Naive thymus-derived CD4-positive, alpha-beta T cell (primary cell): ENCODE measurements at places on chromosomes 3 and 15. TPM values are rescaled to one million over a fixed set of nuclear protein-coding genes. Genes with fewer than 3 reads are reported as not detected.

DNA sequence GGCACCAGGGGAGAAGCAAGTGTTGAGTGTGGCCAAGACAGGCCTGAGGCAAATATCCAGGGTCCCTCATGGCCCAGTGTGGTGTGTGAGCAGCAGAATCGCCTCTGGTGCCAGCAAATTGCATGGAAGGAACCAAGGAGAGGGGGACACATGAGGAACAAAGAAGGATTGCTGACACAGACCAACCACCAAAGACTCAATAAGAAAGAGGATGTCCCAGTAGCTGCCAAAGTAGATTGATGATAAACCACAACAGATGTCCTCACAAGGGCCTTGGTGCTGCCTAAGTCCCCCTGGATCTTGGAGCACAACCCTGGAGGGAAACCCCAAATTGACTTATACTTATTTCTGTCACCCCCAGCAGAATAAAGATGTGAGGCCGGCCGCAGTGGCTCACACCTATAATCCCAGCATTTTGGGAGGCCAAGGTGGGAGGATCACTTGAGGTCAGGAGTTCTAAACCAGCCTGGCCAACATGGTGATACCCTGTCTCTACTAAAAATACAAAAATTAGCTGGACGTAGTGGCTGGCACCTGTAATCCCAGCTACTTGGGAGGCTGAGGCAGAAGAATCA lies 10.6 kb downstream of the SRGAP3 start:
- H3K4me1 ChIP-seq = no peaks in the 10 kb centered on the region
- H3K27me3 ChIP-seq = no peaks in the 10 kb centered on the region
- DNase-seq = no peak
- no peak overlapping the region for H3K27ac ChIP-seq
- no peaks in the 10 kb centered on the region for H3K36me3 ChIP-seq

Gene LRRC3B
- total RNA-seq = not detected

GRCh38 chr3:124358156-124358555 lies 366.2 kb upstream of the ROPN1 start:
- no peaks in the 10 kb centered on the region for H3K36me3 ChIP-seq
- no peaks in the 10 kb centered on the region for H3K4me1 ChIP-seq
- no peaks in the 10 kb centered on the region for H3K27me3 ChIP-seq

- H3K27ac ChIP-seq = no peak overlapping the region
- H3K36me3 ChIP-seq = no peaks in the 10 kb centered on the region
- no peaks in the 10 kb centered on the region for H3K27me3 ChIP-seq
- H3K4me3 ChIP-seq = no peak overlapping the region
- DNase-seq = no peak
Observed at GRCh38 chr3:193086681-193087080, 154.3 kb upstream of the PLAAT1 start.

- no peak for DNase-seq
- H3K27me3 ChIP-seq = no peaks in the 10 kb centered on the region
- H3K4me1 ChIP-seq = no peaks in the 10 kb centered on the region
Observed at GRCh38 chr3:62139957-62140356, 233.4 kb downstream of the FEZF2 start.

DNA sequence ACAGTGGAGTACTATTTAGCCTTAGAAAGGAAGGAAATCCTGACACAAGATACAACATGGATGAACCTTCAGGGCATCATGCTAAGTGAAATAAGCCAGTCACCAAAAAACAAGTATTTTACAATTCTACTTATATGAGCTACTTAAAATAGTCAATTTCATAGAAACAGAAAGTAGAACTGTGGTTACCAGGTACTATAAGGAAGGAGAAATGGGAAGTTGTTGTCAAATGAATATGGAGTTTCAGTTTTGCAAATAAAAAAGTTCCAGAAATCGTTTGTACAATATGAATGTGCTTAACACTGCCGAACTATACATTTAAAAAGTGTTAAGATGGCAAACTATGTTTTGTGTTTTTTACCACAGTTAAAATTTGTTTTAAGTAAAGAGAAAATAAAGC lies 26.8 kb downstream of the TRANK1 start:
- no peaks in the 10 kb centered on the region for H3K27me3 ChIP-seq
- H3K36me3 ChIP-seq = no peaks in the 10 kb centered on the region
- DNase-seq = no peak
- H3K4me1 ChIP-seq = peaks cover 10% of the 10 kb centered on the region
- H3K4me3 ChIP-seq = no peak overlapping the region

GRCh38 chr3:194268654-194269512 lies 82.2 kb downstream of the CPN2 start:
- no peaks in the 10 kb centered on the region for H3K4me1 ChIP-seq
- no peak overlapping the region for H3K27ac ChIP-seq
- no peak for DNase-seq
- H3K27me3 ChIP-seq = no peaks in the 10 kb centered on the region
- H3K4me3 ChIP-seq = no peak overlapping the region
- H3K36me3 ChIP-seq = no peaks in the 10 kb centered on the region

GRCh38 chr15:73803806-73804205 lies 50.7 kb upstream of the INSYN1 start:
- H3K4me3 ChIP-seq = no peak overlapping the region
- H3K27ac ChIP-seq = no peak overlapping the region
- no peaks in the 10 kb centered on the region for H3K27me3 ChIP-seq
